NAMALWA (cell line): ENCODE measurements at places on chromosomes 12 and 14.

GRCh38 chr12:73452672-73453469, 1084.8 kb upstream of the ATXN7L3B start:
- no peak for DNase-seq

DNA sequence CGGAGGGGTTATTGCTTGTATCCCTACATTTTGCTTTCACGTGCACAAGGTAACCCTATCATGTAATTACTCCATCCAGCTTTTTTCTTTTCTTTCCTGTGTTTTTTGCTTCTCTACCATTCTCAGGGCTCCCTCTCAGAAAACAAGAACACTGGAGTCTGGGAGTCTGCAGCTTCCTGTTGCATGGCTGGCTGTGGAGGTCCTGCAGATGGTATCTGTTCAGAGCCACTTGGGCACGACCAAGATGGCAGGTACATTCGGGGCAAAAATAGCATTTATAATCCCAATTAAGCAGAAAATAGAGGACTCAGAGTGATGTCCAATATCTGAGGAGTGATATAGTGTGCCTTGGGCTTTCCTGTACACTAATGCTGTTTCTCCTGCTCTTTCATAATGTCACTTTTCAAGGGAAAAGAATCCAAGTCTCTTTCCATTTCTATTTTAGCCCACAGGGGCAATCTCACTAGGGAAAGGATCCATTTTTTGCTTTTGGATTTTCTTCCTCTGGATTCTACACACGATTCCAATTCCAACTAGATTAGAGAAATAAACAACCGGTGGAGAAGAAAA, 3.2 kb upstream of the NUMB start:
- no peak for DNase-seq

DNA sequence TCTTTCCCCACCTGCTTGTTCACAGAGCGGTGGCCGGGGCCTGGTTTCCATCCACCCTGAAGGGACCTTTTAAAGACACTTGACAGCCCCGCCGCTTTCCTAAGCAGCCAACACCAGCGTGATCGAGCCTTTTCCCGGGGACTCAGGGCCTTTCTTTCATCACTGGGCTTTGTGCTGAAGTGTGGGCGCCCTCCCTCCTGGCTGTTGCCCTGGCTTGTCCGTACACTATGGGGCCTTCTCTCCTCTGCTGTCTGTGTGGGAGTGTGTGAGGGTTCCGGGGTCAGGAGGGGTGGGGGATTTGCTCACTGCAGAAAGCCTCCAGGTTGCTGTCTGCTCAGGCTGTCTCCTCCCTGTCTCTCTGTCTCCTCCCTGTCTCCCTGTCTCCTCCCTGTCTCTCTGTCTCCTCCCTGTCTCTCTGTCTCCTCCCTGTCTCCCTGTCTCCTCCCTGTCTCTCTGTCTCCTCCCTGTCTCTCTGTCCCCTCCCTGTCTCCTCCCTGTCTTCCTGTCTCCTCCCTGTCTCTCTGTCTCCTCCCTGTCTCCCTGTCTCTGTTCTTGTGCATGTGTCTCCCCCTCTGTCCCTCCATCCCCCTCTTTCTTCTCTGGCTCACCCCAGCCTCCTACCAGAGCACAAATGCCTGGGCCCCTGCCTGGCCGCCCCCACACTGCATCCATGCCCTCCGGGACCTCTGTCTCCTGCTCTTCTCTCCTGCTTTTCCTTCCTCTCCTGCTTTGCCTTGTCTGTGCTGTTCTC, 64.7 kb downstream of the CCDC92 start:
- no peak for DNase-seq

DNA sequence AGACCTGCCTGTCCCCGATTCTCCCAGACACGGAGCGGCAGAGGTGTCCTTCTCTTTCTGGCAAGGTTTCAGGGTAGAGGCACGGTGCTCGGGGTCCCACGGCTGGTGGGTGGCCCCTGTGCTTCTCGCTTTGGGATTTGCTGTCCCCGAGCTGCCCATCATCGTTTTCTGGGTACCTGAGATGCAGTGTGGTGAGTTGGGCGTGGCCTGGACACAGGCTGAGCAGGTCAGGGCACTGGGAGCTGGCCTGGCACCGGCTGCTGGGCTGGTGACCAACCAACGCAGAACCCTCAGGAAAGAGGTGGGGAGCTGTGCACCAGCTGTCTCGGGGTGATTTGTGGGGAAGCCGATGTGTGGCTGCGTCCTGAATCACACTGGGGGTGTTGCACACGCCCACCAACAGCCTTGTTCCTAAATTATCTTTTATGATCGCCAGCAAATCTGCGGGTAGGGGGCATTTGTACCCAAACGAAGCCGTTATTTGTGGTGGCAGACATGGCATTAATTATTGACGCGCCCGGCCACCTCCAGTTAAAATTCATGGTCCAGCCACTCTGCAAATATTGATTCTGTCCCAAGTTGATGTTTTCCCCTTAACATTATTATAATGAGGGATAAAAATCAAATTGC, 61.0 kb downstream of the KIF26A start:
- no peak for DNase-seq

DNA sequence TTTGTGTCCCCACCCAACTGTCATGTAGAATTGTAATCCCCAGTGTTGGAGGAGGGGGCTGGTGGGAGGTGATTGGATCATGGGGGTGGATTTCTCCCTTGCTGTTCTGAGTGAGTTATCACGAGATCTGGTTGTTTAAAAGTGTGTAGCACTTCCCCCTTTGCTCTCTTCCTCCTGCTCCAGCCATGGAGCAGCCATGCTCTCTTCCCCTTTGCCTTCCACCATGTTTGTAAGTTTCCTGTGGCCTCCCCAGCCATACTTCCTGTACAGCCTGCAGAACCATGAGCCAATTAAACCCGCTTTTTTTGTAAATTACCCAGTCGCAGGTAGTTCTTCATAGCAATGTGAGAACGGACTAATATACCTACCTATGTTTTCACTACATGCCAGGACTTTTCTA, 2.6 kb upstream of the POC1B start:
- no peak for DNase-seq

DNA sequence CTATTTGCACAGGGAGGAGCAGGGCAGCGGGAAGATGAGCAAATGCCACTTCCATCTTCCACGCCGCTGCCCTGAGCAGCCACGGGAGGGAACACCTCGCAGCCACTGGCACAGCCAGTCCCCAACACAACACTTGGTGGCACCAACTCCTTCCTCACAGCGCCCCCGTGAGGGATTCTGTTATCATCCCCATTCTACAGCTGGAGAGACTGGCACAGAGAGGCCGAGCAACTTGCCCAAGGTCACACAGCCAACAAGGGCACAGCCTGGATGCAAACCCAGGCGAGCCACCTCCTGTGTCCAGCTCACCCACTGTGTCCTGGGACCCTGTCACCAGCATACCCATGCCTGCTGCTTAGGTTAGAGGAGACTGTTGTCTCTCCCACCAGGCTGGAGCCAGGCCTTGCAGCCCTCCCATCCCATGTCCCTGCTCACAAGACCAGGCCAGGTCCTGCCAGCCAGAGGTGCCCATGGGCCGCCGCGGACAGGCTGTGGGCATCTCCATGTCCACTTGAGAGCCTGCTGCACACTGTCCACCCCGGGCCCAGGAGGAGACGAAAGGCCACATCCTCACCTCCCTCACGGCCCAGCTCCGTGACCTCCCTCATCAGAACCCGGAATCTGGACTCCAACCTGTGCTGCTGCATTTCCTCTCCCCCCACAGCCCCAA, 57.0 kb downstream of the NCOR2 start:
- DNase-seq, result peak; percentile 27

DNA sequence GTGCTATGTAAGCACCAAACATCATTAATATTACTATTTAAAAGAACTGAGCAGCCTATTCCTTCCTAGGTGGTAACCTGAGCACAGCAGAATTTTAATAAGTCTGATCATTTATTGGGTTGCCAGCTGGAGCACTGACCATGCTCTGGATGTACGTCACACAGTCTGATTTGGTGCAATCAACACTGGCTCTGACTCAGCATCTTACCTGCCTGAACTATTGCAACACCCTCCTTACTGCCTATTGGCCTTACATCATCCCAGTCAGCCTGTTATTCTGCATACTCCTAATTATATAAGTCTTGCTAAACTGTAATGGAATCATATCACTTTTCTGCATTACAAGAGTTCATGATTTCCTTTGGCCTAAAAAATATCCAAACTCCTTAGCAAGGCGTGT, 149.7 kb downstream of the PTPRO start:
- DNase-seq, result no peak

- no peak for DNase-seq
These were observed 280.7 kb upstream of the SOX5 start for GRCh38 chr12:24230061-24230701.

- no peak for DNase-seq
These were observed 269.7 kb upstream of the FAR2 start for GRCh38 chr12:28879379-28879778.

DNA sequence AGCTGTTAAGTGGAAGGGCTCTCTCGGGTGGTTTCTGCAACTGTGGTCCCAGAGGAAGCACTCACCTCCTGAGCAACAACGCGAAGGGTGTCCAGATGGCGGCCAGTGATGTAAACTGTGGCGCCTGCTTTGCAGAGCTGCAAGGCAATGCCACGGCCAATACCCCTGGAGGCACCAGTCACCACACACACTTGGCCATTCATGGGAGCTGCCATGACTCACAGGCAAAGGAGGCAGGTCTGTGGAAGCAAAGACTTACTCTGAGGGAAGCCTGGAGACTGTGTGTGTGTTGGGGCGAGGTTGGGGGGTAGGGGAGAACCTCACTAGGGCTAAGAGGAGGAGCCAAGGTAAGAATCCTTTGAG, 707 bp downstream of the DHRS1 start:
- no peak for DNase-seq

DNA sequence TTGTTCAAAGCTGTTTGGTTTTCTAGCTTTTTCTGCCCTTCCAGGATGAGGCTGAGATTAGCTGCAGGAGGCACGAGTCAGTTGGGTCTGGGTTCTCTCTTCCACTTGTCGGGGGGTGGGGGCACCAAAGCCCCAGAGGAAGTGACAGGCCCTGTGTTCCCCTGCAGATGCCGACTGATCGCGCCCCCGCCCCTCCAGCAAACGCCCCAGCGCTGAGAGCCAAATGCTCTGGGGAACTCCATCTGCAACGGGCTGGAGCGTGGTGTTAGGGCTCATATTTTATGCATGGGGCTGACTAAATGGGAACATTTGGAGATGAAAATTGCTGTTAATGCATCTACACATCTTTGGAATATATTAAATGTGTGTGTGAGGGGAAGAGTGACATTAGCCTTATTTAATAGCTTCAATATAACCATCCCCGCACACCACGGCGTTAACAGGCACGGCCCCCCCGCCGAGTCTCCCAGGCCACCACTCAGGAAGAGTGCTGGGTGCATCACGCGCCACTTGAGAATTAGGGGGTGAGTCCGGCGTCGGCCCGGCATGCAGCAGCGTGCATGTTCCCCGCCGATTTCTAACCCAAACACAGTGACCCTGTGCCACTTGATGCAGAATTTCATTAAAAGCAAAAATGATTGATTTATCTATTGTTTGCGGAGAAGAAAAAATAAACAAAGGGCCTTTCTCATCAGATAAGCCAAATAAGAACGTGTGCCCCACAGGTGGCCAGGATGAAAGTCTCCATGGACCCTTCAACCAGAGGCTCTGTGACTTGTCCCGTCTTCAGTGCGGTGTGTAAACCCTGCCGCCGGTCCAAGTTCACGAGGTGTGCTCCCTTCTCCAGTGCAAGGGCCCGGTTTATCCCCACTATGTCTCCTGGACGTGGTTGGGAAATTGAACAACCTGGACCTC, 165.0 kb upstream of the RTL1 start:
- no peak for DNase-seq

- peak; percentile 30 for DNase-seq
These were observed 146.1 kb upstream of the NCOR2 start for GRCh38 chr12:124713436-124714082.

DNA sequence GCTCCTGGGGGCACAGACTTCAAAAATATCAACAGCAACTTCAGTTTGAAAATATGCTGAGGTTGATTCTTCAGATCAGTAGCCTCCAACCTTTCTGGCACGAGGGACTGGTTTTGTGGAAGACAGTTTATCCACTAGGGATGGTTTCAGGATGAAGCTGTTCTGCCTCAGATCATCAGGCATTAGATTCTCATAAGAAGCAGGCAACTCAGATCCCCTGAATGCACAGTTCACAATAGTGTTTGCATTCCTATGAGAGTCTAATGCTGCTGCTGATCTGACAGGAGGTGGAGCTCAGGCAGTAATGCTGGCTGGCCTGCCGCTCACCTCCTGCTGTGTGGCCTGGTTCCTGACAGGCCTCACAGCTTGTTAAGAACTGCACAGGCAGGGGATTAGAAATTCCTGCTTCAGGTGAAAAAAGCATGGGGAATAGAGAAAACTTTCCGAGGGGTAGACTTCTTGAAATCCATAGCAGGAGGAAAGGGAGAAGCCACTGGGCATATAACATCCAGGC, 12.8 kb downstream of the EPYC start:
- no peak for DNase-seq

DNA sequence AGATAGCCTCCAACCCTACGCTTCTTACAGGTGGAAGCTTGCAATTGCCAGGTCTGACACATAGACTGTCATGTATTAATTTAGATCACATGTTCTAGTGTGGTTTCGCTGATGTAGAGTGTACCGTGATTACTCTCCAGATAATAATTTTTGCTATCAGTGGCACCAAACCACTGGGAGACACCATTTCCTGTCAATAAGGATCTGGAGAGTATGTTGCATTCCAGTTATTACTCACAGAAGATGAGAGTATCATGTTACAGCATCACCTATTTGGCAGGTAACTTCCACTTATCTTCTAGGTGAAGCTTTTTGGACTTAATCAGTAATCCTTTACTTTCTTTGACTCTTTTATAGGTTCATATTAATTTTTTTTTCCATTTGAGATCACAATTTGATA, 147.2 kb downstream of the HELB start:
- DNase-seq, result no peak

- no peak for DNase-seq
These were observed 24.0 kb downstream of the TMEM132C start for GRCh38 chr12:128290938-128291337.

GRCh38 chr14:71524320-71524982, 407.8 kb upstream of the RGS6 start:
- peak; percentile 1 for DNase-seq

- no peak for DNase-seq
These were observed 15.3 kb downstream of the FOXJ2 start for GRCh38 chr12:8047842-8048241.

DNA sequence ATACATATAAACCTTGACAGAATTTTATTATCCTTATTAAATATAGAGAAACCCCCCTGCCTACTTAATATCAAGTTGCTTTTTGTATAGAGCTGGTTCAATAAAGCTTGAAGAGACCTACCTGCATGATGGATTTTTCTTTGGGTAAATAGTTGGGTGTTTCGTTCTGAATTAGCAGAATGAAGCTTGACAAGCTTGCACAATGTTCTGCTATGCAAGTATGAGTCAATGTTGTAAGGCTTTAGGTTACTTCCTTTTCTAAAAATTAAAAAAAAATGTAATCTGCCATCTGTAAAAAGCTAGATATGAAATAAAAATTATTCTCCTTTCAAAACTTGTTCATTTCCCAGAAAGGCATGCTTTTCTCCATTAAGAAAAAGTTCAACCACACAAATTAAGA, 1662.6 kb upstream of the SEL1L start:
- DNase-seq, result no peak

DNA sequence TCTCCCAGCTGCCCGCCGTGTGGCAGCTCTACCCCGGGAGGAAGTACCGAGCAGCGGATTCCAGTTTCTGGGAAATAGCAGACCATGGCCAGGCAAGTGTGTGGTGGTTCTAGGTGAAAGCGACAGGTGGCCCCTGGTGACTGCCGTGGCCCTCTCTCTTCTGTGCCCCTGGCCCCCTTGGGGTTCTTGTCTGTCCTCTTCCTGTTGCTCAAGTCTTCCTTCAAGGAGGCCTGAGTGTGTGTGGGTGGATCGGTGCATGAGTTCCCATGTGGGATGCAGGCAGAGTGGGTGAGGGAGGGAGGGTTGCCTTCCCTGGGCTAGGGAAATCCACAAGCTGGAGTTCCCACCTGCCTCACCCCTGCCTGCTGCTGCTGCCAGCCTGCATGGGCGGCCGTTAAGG, 4.6 kb downstream of the TCL1B start:
- DNase-seq, result no peak
